HCEC 1CT (cell line): ENCODE measurements at places on chromosomes 5 and 9.

- no peak for DNase-seq
Observed at GRCh38 chr5:1508659-1509290, 15.0 kb downstream of the LPCAT1 start.

- no peak for DNase-seq
Observed at GRCh38 chr5:57491369-57491965, 8.9 kb upstream of the ACTBL2 start.

DNA sequence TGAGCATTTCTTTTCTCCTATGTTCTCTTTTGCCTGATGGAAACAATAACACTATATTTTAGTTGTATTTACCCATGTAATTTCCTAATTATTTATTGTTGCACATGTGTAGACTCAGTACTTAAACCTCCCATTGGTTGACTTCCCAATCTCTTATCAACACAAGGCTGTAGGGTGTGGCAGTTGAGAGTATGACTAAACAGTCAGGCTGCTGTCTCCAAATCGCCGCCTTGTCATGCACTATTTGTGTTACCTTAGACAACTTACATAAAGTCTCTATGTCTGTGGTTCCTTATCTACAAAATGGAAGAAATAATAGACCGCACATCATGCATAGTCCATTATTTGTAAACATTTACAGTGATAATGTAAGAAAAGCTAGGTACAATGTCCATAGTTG is 68.9 kb upstream of the EFNA5 start:
- no peak for DNase-seq

DNA sequence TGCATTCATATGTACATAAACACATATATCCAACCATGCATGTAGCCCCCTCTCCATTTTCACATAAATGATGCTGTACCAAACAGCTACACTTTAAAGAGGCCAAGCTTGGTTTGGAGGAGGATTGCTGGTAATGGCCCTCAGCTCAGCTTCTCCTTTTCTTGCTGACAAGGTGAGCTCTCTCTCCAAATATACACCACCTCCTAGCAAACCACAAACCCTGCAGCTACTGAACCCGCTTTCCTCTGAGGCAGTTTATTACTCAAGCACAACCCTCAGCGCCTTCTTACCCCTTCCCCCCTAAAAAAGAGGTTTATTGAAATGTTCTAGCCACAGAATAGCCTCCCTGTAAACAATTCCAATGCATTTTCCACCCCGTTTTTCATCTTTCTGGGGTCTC is 54.0 kb downstream of the ALG2 start:
- DNase-seq: no peak

DNA sequence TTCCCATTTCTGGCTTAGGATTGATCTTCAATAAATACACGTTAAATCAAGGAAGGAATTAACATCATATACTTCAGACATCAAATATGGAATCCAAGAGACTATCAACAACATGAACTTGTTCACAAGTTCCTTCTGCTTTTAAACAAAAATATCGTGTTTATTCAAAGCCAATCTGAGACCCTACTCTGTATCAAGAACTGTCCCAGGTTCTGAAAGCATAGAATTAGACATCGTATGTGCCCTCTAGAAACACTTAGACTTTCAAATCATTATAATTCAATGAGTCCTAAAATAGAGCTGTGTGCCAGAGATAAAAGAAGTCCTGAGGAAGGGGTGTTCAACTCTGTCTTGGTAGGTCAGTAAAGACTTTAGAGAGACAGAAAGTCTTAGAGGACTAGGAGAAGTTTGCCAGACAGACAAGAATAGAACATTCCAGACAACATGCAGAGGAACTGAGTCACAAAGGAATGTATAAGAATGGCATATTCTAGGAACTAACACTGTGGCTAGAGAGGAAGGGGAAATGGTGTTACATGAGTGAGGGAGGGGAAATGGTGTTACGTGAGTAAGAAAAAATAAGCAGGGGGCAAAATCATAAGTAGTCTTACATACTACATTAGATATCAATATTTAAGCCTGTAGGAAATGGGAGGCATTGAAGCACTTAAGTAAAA is 2.9 kb downstream of the TPD52L3 start:
- no peak for DNase-seq

DNA sequence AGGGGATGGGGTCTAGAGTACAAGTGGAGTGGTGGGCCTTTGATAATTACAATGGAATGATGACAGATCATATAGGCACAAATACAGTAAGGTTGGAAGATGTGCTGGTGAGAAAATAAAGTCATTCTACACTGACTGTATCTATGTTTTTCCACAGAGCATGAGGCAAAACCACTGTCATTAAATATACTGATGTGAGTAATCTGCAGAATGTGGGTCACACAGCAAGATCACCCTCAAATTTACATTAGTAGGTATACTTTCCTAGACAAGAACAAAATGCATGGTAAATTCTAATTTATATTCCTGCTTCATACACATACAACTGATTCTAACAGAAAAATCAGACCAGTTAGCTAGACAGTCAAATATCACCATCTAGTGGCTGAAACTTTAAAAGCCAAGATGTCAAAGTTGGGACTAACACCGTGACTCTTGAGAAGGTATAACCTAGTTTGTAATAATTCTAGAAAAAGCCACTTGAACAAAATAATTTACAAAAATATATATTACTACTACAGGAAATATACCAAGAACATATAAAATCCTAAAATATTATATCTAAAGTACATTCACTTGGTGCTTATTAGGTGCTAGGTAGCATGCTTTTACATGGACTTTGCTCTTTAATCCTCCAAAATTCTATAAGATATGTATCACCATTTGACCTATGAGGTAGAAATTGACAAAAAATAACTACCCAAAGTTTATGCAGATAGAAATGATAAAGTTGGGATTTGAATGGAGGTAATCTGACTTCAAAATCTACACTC is 19.5 kb downstream of the TTC33 start:
- DNase-seq: peak; percentile 61

DNA sequence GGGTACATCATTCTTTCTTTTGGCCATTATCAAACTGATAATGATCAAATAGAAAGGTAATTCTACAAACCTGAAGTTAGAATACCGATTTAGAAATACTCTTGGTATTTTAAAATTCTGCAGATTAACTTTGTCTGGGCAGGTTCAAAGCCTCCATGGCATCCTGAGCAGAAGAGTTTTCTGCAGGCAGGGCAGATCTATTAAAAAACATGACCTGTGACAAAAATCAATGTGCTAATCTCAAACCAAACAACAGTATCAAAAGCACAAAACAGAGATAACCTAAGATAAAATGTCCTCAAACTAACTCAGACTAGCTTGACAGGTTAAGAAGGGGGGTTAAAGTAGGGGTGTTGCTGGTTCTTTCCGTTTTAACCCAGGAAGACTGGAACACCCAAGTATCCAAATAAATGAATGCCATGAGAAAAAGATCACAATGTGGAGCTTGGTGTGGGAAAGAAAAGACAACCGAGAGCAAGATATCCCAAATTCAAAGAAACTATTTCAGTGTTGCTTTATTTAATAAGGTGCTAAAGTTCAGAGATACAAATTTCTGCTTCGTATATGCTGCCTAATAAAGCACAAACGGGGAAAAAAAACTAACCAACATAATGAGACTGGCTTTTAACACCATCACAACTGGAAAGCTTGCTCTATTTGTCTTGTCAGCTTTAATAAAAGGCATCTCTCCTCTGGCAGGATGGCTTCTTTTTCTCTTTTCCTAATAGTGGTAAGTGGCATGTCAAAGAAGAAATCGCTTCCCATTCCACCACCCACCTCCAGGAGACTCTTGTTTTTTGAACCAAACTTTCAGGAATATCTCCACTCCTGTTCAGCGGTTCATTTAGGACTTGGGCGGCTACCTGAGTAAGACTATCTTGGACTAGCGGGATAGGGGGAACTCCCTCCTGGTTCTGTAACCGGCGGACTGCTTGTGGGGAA is 2.3 kb downstream of the EFNA5 start:
- no peak for DNase-seq

GRCh38 chr5:2607598-2607997 is 143.9 kb downstream of the IRX2 start:
- DNase-seq: no peak

DNA sequence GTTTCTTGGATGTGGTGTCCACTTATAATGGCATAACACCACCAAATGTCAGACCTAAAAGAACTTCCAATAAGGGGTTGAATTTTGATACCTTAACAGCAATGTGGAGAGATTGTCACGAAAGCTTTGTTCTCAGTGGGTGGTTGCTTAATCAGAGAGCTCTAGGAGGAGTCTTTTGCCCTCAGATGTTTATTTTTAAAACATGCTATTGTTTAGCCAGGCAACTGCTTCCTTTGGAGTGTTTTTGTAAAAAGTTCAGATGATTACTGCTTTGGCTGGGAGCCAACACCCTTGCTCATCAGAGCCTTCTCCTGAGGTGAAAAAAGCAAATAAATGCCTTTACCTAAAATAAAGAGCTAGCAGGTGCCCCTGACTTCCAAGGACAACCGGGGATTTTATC is 65.0 kb downstream of the SLC1A1 start:
- no peak for DNase-seq

GRCh38 chr9:128683340-128684064 is 5.5 kb upstream of the SET start:
- peak; percentile 57 for DNase-seq

DNA sequence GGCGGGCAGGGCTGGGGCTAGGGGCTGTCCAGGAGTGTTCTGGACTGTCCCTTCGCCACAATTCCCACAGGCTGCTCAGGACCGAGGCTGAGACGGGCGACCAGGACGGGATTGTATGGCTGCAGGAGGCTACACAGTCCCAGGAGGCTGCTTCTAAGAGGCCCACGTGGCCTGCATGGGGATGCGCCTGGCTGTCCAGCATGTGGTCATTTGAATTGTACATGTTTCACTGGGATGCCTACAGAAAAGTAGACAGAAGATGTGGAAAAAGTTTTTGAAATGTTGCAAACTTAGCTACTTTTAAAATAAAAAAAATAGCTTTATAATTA is 32.6 kb upstream of the SPTLC1 start:
- DNase-seq: no peak

- DNase-seq: no peak
Observed at GRCh38 chr5:124605541-124605940, 140.9 kb downstream of the ZNF608 start.

DNA sequence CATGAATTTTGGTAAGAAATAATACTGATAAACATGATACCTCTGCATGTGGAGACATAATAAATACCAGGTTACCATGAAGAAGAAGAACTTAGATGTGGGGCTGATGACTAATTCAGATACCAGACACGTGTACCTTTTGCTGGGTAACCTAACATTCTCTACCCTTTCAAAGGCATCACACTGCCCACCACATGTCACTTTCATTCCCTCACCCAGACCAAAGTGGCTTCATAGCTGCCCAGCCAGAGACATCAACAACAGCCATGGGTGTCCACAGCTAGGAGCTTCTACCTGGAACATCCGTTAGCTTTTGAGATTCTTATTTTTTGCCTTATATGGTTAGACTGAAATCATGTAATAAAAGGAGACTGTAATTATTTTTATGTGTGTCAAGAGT is 396.8 kb downstream of the MED10 start:
- DNase-seq: no peak

DNA sequence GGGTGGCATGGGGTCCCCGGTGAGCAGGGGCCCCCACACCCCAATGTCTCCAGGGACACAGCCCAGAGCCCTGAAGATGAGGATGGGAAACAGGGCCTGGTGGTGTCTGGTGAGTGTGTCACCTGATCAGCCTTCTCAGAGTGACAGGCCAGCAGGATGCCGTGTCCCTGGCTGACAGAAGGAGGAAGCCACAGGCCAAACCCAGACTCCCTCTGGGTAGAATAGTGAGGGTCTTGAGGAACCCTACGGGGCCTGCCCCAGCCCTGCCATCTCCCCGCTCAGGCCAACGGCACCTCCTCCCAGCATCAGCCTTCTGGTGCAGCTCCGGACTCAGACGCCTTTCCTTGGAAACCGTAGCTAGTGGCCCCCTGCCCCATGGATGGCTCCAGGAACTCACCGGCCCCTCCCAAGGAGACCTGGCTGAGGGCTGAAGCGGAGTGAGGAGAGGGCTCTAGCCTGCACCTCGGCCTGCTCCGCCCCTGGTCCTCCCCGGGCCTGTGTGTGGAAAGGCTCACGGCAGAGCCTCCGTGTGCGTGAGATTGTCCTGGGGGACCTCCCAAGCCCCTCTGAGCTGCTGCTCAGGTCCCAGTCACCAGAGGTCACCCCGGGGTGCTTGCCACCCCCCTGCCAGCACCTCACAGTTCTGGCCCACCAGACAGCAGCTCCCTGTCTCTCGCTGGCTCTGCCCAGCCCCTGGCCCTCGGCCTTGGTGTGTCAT is 6.0 kb downstream of the RALGDS start:
- no peak for DNase-seq

DNA sequence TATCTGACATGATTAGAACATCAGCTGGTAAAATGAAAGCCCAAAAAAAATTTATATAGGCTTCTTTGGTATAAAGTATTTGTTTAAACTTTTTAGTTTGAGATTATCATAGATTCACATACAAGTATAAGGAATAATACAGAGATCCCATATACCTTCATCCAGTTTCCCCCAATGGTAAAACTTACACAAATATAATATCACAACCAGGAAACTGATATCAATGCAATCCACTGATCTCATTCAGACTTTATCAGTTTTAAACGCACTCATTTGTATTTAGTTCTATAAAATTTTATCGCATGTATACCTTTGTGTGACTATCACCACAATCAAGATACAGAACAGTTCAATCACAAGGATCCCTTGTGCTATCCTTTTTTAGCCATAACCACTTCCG is 3.8 kb downstream of the FAM114A2 start:
- DNase-seq: no peak

- peak; percentile 99 for DNase-seq
Observed at GRCh38 chr9:5509573-5509972, 758 bp upstream of the PDCD1LG2 start.

- peak; percentile 16 for DNase-seq
Observed at GRCh38 chr5:15885156-15885555, 294.4 kb downstream of the MARCHF11 start.

DNA sequence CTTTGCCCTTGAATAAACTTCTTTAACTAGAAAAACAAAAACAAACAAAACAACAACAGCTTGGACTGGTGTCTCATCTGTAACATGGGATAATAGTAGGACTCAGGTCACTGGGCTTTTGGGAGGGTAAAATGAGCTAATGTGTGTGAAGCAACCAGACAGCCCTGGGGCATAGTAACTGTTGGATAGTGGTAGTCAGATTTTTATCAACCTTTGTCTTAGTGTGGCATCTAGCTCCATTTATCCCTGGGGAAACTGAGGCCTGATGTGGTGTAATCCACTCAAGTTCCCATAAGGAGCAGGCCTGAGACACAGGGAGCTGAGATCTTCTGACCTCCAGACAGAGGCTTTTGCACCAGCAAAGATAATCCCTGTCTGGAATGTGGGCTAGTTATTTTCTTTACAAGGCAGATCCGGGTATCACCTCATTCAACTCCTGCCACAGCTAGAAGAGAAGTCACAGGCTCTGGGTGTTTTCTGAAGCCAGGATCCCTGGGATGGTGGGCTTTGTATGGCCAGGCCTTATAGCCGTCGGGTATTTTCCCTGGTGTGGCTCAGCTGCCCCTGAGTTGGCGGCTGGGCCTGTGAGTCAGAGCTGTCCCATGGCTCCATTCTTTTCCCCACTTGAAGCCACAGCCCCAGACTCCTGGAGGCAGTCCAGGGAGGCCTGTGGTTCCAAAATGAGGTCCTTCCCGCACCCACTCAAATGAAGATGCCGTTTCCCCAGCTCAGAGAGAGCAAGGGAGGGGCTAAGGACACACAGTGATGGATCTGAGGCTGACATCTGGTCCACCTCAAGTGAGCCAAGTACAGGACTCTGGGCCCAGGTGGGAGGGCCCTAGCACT is 26.1 kb upstream of the CSF1R start:
- DNase-seq: peak; percentile 61
